ENCODE measurements at places on chromosomes 2 and 18. TPM values are rescaled to one million over a fixed set of nuclear protein-coding genes. Genes with fewer than 3 reads are reported as not detected.

SOX11 gene
- not detected for total RNA-seq

MEMO1 gene
- 56.7 TPM for total RNA-seq

MTCL1 gene
- 37.3 TPM for total RNA-seq

SLC9A4 gene
- not detected for total RNA-seq

PLEKHH2 gene
- 4.3 TPM for total RNA-seq

SLC5A7 gene
- total RNA-seq, result not detected

ADAM23 gene
- total RNA-seq, result 3.7 TPM

IL37 gene
- total RNA-seq, result not detected

CABLES1 gene
- total RNA-seq, result 1.1 TPM

GTF2A1L gene
- total RNA-seq, result not detected

HNRNPA3 gene
- 32.7 TPM for total RNA-seq

SLC23A3 gene
- 0.73 TPM for total RNA-seq

CERKL gene
- under 0.01 TPM for total RNA-seq

PKDCC gene
- 26.5 TPM for total RNA-seq

C2orf80 gene
- not detected for total RNA-seq

PER2 gene
- 3.9 TPM for total RNA-seq

GRB14 gene
- 0.37 TPM for total RNA-seq

WDR12 gene
- 44.8 TPM for total RNA-seq

AQP12A gene
- total RNA-seq, result not detected
